ENCODE measurements at places on chromosomes 7 and 10.

DNA sequence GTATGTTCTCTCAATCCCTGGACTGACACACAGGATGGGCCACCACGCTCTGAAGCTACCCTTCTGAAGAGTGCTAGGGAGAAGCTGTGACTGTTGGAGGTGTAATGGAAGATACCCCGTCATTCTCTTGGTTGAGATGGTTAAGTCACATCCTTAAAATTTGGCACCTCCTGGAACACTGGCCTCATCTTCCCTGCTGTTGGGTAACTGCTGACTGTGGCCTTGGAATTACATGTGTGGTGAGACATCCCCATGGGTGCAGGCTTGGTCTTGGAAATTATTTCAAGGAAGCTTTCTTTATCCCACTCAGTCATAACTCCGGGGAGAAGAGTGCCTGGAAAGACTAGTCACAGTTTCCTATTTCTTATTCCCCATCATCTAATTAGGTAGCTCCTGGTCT lies 62.0 kb downstream of the LRMDA start:
- no peak for DNase-seq

GRCh38 chr7:116902867-116903266 lies 40.5 kb downstream of the CAPZA2 start:
- DNase-seq = no peak

- DNase-seq = no peak
These were observed 165.3 kb downstream of the PTPRN2 start for GRCh38 chr7:158422196-158422886.

- DNase-seq = no peak
These were observed 80.0 kb downstream of the EPC1 start for GRCh38 chr10:32266979-32267378.

DNA sequence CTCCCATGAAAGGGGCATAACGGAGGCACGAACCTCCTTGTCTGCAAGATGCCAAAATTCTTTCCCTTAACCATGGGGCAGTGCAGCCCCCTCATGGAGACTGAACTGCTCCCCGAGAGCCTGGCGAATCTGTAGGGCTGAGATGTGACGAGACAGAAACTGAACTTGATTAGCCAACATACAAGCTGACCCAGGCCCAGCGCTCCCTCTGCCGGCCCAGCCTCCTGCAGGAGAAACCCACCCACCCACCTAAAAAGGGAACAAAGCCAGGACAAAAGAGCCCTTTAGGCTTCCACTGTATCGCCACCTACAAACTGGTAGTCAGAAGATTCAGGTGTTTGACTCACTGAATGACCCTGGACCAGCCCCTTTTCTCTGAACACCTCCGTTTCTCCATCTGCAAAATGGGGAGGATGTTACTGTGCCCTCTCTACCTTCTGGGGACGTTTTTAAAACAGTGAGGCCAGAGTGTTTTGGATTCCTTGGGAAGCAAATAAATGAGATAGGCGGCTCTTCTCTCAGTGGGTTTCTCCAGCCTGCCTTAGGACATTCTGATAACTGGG lies 58.4 kb downstream of the C10orf105 start:
- DNase-seq = no peak

DNA sequence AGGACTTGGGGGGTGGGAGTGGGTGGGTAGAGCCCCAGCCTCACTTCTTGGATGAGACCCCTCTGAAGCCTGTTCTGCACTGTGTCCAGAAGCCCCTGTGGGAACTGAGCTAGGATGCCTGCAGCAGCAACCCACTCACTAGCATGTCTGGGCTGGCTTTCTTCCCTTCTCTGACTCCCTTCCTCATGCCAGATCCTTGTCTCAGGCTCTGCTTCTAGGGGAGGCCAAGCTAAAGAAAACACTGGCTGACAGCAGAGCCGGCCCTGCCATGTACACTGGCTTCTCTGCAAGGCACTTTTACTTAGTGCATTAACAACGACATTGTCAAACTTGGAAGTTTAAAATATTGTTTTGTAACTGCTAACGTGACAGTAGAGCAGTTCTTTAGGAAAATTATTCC lies 50.2 kb downstream of the ARHGAP22 start:
- no peak for DNase-seq

DNA sequence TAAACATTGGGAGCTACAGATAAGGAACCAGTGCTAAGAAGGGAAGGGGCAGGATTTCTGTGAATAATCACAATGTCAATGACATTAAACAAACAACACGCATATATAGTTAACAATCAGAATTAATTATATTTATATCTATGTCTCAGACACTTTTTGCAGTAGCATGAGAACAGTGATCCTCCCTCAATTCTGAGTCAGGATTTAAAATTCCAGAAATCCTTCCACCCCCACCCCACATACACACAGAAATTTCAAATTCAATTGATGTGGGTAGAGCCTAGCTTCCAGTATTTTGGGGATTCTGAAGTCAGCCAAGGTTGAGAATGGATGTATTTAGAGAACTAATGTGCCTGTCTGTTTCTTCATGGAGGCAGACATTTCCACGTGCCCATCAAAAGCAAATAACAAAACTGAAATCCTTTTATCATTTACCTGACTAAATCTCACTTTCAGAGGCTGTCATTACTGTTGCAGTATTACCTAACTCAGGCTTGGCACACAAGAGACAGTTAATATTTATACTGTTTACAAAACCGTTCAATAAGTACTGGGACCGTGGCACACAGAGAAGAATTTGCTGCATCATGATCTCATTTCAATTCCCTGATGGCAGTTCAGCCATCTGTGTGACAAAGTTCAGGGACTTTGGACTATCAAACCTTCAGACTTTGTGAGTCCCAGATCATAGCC lies 116.6 kb upstream of the PALS2 start:
- no peak for DNase-seq

- no peak for DNase-seq
These were observed 1.1 kb downstream of the GGCT start for GRCh38 chr7:30503274-30504212.
